ENCODE measurements at places on chromosomes 13 and 19. TPM values are rescaled to one million over a fixed set of nuclear protein-coding genes. Genes with fewer than 3 reads are reported as not detected.
A peak's percentile ranks its signal among the peaks of the same experiment; 100 is the strongest.

DNA sequence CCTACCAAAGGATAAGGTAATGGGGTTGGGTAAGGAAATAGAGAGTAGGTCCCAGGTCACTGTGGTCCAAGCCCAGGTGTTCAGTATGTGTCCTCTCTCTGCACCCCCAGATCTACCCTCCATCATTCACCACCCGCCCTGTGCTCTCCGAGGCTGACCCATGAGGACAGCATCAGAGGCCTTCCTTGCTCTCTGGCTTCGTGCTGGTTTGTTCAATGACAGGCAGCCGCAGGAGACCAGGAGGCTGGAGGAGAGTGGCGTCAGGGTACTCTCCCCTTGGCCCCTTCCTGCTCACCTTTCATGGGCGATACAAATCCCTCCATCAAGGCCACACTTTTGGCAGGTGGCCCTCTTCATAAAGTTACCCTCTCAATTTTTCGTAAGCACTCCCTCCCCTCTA lies 1.7 kb downstream of the TUBA3C start:
- no peak for DNase-seq
- H3K36me3 ChIP-seq = no peaks in the 10 kb centered on the region
- no peak overlapping the region for H3K4me3 ChIP-seq

DNA sequence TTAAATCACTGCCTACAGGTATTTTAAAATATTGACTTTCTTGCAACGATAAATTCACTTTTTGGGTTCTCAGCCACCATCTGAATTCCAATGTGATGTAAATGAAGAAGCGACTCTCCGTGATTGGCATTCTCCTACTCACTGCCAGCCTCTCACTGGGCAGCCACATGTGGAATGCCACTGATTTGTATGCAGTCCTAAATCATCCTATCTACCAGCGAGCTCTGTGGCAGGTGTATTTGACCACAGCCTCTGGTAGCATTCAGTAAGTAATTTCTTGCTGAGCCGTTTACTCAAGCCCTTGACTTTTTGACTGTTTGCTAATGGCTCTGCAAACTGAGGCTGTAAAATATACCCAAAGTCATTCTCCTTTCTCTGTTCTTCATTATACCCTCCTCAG lies 559.0 kb upstream of the SLC10A2 start:
- DNase-seq = no peak
- no peak overlapping the region for H3K27ac ChIP-seq
- no peaks in the 10 kb centered on the region for H3K4me1 ChIP-seq
- no peak overlapping the region for H3K4me3 ChIP-seq
- H3K27me3 ChIP-seq = no peaks in the 10 kb centered on the region

- no peak overlapping the region for H3K4me3 ChIP-seq
- H3K4me1 ChIP-seq = no peaks in the 10 kb centered on the region
- H3K27me3 ChIP-seq = no peaks in the 10 kb centered on the region
Measured at GRCh38 chr13:33971562-33971819, 153.5 kb downstream of the RFC3 start.

DNA sequence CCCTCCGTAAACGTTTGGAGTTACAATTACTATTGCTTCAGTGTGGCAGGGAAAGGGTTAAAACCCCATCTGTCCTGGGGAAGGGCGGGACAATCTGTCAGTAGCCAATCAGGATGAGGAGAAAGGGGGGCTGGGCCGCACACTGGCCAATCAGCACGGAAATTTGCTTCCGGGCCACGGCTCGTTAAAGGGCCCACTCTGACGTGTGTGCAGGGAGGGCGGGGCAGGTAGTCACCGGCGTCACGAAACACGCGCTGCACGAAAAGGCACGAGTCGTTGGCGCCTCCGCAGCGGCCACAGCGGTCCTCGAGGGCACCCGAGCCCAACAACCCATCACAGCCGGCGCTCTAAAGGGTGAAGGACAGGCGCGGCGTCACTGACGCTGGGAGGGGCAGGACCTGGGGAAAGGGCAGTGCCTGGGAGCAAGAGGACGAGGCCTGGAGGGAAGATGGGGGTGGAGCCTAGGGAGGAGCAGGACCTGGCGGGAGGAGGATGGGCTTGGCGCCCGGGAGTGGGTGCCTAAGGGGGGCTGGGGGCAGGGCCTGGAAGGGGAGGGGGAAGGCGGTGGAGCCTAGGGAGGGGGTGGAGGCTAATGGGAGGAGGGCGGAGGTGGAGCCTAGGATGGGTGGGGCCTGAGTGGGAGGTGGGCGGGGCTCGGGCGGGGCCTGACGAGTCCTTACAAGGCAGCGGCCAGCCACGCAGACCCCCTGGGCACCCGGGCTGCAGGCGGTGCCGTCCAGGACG lies 4.9 kb downstream of the ADAMTSL5 start:
- no peaks in the 10 kb centered on the region for H3K36me3 ChIP-seq
- H3K27ac ChIP-seq = peak overlapping the region; percentile 41
- H3K27me3 ChIP-seq = peaks cover 15% of the 10 kb centered on the region
- DNase-seq = peak; percentile 97
- peaks cover 35% of the 10 kb centered on the region for H3K4me1 ChIP-seq

- no peaks in the 10 kb centered on the region for H3K27me3 ChIP-seq
- H3K4me1 ChIP-seq = peaks cover 68% of the 10 kb centered on the region
- no peak overlapping the region for H3K27ac ChIP-seq
- DNase-seq = no peak
- no peaks in the 10 kb centered on the region for H3K36me3 ChIP-seq
- no peak overlapping the region for H3K4me3 ChIP-seq
Measured at GRCh38 chr19:14352526-14352925, 28.7 kb upstream of the ADGRE5 start.

GRCh38 chr19:46878613-46879375 lies 18.0 kb downstream of the ARHGAP35 start:
- no peaks in the 10 kb centered on the region for H3K27me3 ChIP-seq
- no peak overlapping the region for H3K27ac ChIP-seq
- H3K4me1 ChIP-seq = no peaks in the 10 kb centered on the region
- DNase-seq = no peak
- H3K36me3 ChIP-seq = no peaks in the 10 kb centered on the region

DNA sequence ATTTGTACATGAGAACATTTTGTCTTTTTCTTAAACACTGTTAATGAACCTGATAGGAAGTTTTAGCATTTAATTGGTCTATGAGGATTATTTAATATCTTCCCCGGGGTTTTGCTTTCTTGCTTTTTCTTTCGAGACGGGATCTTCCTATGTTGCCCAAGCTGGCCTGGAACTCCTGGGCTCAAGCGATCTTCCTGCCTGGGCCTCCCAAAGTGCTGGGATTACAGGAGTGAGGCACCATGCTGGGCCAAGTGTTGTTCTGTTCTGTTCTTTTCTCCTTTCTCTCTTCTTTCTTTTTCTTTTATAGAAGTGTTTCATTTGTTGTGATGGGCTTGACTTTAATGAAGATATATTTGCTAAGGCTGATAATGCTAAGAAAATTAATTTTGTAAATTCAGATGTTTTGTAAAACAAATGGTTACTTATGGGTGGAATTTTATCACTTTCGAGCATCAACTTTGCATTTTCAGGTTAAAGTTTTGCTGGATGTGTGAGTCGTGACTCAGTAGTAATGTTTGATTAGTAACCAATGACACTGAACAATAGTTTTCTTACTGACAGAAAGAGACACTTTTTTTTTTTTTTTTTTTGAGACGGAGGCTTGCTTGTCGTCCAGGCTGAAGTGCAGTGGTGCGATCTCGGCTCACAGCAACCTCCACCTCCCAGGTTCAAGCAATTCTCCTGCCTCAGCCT lies 2.2 kb downstream of the PAN3 start:
- H3K4me3 ChIP-seq = peak overlapping the region; percentile 57
- no peaks in the 10 kb centered on the region for H3K36me3 ChIP-seq
- peaks cover 29% of the 10 kb centered on the region for H3K4me1 ChIP-seq
- no peak for DNase-seq

- H3K27ac ChIP-seq = no peak overlapping the region
- H3K4me1 ChIP-seq = no peaks in the 10 kb centered on the region
- H3K4me3 ChIP-seq = no peak overlapping the region
- peak; percentile 50 for DNase-seq
- H3K36me3 ChIP-seq = no peaks in the 10 kb centered on the region
Measured at GRCh38 chr13:111384441-111385182, 64.2 kb downstream of the TEX29 start.

The ZNF556 gene
- not detected for total RNA-seq

The ONECUT3 gene
- total RNA-seq = not detected

All from natural killer cell (primary cell).